ENCODE measurements at places on chromosomes 6 and 20.
A peak's percentile ranks its signal among the peaks of the same experiment; 100 is the strongest.

- no peak for DNase-seq
Measured at GRCh38 chr20:50277064-50277415, 86.4 kb downstream of the CEBPB start.

- no peak for DNase-seq
Measured at GRCh38 chr6:51910851-51911250, 176.6 kb downstream of the PKHD1 start.

GRCh38 chr20:59146780-59147565 is 16.6 kb upstream of the ZNF831 start:
- DNase-seq = no peak

DNA sequence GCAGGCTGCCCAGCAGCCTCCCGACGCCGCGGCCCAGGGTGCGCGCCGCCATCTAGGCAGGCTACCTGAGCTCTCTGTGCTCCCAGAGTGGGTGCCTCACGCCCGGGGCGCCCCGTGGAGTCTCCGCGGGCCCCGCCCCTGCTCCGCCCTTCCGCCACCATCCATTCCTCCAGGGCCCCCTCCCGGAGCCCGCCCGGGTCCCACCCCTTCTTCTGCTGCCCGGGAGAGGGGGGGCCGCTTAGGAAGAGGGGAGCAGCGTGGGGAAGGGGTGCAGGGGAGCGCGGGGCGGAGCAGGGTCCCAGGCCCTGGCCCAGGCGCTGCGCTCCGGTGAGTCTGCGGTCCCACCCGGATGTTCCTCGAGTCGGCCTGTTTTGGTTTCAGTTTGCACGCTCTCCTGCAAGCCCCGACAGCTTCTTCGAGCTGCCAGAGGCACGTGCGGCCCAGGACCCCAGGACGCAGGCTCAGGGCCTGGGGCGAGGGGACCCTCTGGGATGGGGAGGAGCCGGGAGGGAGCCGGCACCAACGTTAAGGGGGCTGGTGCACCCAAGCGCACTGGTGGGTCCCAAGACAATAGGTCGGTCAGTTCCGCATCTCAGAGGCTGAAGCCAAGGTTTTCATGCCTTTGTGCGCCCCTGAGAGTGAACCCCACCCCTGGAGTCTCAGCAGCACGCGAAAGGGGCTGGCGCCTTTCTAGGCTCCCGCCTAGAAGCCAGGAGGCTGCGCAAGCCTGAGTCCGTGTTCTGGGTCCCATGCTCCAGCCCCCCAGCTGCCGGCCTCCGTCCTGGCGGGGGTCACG is at the start of gene ACSS1:
Gene ACSS1 (minus strand): TSS at position 89 of the 796 bp plus-strand sequence. CDS start 37 bp downstream, at position 52.
- peak; percentile 53 for DNase-seq

- no peak for DNase-seq
Measured at GRCh38 chr6:4909063-4909706, 94.7 kb downstream of the RPP40 start.

DNA sequence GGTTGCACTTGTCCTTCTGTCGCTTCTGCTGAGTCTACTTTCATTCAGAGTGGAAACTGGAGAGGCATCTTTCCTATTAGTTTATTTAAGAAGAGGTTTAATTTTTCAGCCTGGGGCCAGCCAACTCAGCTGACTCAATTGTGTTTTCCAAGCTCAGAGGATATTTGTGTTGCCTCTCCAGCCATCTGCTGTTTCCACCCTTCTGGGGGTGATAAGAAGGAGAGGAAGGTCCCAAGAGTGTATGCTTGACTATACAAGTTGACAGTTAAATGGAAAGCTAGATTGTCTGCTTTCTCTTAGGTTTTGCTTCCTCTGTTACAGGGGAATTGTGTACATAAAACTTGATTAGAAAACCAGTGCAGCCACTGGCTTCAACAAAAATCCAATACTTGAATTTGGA is 3.0 kb downstream of the PSMF1 start:
- no peak for DNase-seq

- no peak for DNase-seq
Measured at GRCh38 chr20:41268402-41268801, 49.1 kb downstream of the ZHX3 start.

- no peak for DNase-seq
Measured at GRCh38 chr20:25253606-25254275, 5.9 kb downstream of the PYGB start.

- peak; percentile 88 for DNase-seq
Measured at GRCh38 chr20:49216991-49217578, 2.1 kb upstream of the DDX27 start.

- DNase-seq = peak; percentile 28
Measured at GRCh38 chr20:4787069-4787468, 65.4 kb downstream of the PRND start.

GRCh38 chr6:4774296-4774695 is 1.9 kb upstream of the CDYL start:
- DNase-seq = no peak

- DNase-seq = no peak
Measured at GRCh38 chr6:119256392-119256791, 93.2 kb downstream of the MAN1A1 start.

GRCh38 chr20:25686081-25687067 is 10.3 kb downstream of the ZNF337 start:
- DNase-seq = no peak

DNA sequence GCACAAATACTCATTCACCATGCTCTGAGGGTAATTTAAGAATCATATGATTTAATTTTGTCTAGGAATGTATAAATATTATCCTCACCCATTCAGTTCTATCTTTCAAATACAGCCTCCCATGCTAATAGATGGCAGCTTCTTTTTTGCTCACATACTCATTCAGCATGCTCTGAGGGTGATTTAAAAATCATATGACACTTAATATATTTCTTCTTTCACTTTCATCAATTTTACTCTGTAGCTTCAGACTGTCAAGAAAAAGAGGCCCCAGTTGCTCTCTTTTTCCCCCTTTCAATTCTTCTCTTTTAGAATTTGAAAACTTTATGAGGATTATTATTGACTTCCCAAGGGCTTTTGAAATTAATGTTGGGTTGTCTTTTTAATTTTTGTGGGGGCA is 161.7 kb upstream of the LAMP5 start:
- no peak for DNase-seq

DNA sequence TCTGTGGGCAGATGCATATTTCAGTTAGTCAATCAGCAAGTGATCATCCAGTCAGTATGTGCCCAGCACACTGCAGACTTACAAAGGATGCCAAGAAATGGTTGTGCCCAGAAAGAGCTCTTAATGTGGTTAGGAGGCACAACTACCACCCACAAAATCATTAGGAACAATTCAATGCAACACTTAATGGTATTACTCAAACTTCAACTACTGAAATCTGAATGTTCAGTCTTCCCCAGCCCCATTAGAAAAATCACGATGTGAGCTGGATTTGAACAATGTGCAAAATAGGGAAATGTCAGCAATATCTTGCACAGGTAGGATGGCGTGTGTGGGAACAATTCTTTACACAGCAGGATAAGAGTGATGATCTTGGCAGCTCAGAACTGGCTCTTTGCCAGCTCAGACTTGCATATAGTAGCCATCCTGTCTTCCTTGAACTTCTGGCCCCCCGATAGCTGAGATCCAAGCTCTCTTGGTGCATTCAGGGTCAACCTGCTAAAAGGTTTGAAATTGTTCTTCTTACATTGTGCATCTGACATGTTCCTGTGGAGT is 556.7 kb upstream of the HTR1E start:
- DNase-seq = no peak

DNA sequence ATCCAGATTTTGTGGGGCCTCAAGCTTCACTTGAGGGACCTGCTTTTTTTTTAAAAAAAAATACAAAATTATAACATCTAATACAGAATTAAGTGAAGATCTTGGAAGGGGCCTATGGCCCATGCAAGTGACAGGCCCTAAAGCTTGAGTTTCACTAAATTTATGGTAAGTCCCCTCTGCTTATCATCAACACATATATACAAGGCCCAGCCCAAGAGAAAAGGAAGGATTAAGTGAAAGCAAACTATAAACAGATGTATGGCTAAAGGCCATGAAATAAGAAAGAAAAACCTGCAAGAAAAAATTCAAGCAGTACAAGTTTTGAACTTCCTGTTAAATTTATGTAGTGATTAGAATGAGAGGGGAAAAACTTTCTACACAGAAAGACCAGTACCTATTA is 86.8 kb downstream of the CDC40 start:
- DNase-seq = no peak

DNA sequence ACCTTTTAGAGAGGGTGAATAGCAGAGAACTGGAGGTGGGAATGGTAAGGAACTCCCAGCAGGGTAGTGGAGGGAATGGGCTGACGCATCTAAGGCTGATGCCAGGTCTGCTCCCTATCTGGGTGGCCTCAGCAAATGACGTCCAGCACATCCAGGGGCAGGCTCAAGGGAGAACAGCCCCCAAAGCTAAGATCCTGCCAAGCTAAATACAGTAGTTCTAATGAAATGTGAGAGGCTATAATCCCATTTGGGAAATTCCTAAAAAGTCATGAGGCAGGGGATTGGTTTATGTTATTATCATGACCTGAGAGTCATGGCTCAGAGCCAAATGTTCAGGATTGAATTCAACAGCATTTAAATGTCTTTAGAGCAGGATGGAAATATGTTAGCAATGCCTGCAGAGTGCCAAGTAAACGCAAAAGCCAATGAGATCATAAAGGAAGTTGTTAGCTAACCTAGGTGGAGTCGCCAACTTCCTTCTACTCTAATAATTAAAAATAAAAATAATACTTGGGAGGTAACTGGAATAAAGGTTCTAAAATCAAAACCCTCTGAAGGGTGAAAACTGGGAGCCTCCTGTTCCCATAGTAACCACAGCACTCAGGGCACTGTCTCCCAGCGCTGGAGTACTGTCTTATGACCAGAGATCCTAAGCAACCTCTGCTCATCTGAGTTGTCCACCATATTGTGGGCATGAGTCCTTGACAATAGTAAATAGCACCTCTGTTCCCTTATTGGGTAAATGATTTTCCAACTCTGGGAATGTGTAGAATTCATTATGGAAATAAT is 34.8 kb downstream of the IYD start:
- peak; percentile 98 for DNase-seq

DNA sequence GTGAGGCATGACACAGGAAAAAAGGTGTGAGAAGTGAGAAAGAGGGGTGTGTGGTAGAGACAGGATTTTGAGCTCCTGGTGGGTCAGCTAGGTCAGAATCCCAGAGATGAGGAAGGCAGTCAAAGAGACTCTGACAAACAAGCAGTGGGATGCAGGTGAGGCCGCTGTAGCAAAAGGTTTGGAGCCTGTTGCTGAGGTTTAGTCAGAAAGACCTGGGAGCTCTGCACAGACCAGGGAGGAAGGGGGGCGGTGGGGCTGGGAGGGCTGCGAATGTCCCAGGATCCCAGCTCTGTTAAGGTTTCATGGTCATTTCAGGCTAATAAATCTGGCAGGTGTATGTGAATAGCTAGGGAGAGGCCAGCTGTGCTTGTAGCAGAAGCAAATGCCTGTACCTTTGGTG is 373.9 kb upstream of the SYNCRIP start:
- DNase-seq = no peak

DNA sequence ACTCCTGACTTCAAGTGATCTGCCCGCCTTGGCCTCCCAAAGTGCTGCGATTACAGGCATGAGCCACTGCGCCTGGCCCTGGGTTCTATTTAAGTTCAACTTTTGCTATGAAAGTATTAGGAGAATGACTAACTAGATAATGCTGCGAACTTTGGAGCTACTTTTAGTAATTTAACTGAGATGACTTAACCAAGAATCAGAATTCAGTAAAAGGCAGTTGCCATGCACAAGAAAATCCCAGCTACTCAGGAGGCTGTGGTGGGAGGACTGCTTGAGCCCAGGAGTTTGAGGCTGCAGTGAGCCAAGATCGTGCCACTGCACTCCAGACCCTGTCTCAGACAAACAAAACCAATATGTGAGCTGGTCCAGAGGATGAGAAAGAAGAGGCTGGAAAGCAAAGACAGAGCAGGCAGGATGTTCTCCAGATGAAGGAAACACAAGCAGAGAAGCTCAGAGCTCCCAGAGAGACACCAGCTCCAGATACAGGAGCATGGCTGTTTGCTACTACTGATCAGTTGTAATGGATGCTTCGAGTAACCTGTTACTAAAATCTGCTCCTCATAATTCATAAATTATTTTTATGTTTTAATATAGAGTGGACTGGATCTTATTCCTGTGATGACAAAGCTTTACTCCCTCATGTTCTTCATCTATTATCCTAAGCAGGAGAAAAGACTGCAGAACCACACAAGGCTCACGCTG is 23.9 kb downstream of the ZNF217 start:
- no peak for DNase-seq

DNA sequence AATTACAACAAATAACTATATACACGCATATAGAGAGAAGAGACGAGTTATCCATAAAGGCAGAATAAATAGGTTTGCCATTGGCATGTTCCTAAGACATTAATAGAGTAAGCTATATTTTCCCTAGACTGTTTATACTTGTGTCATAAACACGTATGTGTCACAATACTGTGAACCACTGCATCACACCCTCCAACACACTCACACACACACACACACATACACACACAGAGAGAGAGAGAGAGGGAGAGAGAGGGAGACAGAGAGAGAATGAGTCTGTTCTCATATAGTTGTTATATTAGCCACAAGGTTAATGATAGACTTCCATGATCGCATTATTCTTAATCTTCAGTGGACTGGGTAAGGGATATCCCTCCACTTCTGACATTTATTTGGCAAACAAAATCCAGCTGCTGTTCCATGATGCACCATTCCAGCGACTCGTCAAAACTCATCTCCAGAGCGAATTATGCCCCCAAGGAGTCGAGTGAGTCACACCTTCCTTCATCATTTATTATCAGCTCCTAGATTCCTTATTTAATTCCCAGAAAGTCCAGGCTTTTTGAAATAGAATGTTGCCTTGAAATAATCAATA is 82.8 kb upstream of the HIVEP1 start:
- peak; percentile 44 for DNase-seq

- DNase-seq = no peak
Measured at GRCh38 chr6:169979873-169980432, 228.5 kb downstream of the ERMARD start.

GRCh38 chr6:167129562-167129961 is 6.7 kb downstream of the CCR6 start:
- no peak for DNase-seq

GRCh38 chr20:63622096-63622495 is 4.8 kb downstream of the GMEB2 start:
- no peak for DNase-seq

DNA sequence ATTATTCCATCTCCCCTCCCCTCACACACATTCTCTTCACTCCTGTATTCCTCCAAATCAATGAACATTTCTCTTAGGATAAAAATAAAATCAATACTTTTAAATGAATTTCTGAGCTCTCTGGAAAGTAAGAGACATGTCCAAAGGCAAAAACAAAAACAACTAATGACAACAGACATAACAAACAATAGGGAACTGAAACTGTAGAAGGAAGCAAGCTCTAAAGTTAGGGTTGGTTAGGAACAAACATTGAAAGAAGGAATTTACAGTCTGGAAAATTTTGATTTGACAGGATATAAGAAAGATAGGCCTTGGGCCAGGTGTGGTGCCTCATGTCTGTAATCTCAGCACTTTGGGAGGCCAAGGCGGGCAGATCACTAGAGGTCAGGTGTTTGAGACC is 17.5 kb upstream of the MYCT1 start:
- DNase-seq = no peak

GRCh38 chr6:14925699-14926026 is 320.2 kb upstream of the JARID2 start:
- DNase-seq = no peak

- DNase-seq = peak; percentile 33
Measured at GRCh38 chr6:43269273-43270007, 26.2 kb downstream of the TTBK1 start.
